ENCODE measurements at places on chromosomes 2 and 18.

DNA sequence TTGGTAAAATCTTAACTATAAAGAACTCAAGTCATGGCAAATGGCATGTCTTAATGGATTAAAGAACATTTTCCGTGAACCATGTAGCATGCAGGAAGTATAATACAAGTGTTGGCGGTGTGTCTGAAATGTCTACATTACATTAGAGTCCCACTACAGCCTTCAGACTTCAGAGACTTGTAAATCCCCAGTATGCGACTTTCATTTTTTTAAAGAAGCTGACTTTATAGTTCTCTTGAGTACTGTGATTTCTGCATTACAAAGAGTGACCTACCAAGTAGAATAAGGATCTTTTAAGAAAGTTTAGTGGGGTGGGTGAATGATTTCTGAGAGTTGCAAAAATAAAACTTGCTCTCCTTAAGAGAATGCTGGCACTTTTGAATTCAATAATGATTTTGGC lies 140.7 kb upstream of the FN1 start:
- no peak for DNase-seq

GRCh38 chr2:169109502-169110409 lies 40.4 kb downstream of the DHRS9 start:
- peak; percentile 68 for DNase-seq

- no peak for DNase-seq
Measured at GRCh38 chr18:8443505-8443904, 165.7 kb upstream of the RAB12 start.

- DNase-seq, result no peak
Measured at GRCh38 chr18:78496079-78496478, 483.5 kb upstream of the SALL3 start.

DNA sequence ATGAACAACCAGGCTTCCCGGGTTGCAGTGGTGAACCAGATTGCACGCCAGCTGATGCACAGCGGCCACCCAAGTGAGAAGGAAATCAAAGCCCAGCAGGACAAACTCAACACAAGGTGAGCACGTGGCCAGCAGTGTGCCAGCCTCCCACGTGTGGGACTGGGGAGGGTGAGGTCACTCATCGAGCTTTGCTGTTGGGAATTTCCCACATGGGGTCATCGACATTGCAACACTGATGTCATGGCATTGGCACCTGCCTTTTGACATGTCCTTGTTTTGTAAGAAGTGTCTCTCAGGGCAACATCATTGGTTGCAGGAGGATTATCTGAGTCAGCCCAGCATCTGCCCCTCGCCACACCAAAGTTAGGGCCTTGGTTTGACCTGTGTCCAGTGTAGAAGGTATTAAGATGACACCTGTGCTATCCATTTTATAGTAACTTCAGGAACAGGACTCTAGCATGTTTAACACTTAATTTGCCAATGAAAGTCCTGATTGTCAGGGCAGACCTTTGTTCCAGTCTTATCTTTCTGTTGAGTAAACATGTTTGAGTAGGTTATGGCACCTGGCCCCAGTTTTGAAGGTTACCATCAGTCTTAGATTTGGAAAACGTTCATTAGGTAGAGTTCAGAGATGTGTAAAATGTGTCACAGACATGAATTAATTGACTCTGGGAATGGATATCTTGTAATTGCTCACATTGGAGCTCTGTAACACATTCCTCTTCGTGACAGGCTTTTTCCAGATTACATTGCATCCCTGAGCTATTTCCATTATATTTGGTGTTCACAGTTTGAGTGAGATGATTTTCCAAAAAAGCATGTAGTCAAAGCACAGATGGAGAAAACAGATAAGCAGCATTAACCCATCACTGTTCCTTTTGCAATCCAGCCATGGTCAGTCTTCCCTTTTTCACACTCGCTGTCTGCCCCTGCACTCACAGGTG lies 93.3 kb upstream of the EML6 start:
- peak; percentile 25 for DNase-seq

DNA sequence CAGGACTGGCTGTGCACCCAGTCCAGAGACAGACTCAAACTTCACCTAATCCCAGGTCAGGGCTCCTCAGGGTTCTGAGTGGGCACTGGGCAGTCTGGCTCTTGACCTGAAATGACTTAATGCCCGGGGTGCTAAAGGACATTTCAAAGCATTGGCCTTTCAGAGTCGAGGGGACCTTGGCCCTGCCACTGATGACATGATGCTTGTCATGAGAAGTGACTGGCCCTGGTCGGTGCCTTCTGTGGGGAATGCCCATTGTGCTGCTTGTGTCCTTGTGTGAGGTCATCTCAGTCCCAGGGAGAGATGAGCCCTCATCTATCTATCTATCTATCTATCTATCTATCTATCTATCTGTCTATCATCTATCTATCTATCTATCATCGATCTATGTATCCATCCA lies 81.3 kb downstream of the CTAGE1 start:
- no peak for DNase-seq

DNA sequence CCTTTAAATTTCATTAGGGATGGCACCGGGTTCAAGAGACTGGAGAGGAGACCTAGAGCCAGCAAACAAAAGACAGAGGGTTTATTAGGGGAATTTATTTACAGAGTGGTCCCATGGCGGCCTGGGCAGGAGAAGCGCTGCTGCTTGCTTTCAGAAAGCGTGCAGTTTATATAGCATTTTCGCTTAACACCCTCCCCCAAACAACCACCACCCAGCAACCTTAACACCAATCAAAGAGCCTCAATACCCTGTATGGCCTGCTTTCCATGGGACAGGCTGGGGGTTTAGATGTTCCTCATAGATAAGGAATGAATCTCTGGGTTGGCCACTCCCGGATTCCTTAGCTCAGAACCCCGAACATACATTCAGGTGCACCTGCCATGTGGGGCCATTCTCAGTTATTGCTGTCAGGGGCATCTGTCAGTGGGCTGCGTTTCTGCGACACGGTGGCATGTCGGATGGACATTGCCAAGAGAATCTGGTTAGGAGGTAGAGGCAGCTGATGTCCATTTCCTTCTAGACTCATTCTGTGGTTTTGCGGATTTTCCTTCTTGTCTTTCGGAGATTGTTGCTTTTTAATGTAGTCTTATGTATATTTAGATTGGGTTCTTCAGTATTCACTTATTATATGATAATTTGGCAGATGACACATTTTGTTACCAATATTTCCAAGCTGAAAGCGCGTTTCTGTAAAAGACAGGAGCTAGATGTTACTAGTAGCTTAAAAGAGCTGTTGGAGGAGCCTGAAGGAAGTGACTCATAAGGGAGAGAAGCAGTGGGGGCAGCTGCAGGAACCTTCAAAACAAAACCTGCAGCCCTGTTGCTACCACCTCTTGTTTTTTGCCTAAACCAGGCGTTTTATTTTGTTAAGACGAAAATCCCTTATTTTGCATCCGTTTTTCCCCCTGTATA lies 7.2 kb downstream of the AGAP1 start:
- peak; percentile 32 for DNase-seq

DNA sequence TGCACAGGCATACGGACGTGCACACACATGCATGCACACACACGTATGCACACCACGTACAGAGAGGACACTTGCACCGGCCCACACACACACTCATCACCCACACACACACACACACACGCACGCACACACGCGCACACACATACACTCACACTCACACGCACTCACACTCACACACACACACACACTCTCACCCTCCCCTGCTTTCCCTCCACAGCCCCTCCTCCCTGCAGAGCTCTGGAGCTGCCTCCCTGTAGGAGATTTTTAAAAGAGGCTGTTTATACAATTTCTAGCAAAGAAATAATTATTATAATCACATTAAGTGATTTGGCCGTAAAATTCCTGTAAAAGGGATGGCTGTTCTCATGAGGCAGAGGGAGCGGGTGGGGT lies 36.5 kb upstream of the SNED1 start:
- no peak for DNase-seq

GRCh38 chr2:148614322-148615049 lies 30.1 kb upstream of the EPC2 start:
- peak; percentile 55 for DNase-seq

DNA sequence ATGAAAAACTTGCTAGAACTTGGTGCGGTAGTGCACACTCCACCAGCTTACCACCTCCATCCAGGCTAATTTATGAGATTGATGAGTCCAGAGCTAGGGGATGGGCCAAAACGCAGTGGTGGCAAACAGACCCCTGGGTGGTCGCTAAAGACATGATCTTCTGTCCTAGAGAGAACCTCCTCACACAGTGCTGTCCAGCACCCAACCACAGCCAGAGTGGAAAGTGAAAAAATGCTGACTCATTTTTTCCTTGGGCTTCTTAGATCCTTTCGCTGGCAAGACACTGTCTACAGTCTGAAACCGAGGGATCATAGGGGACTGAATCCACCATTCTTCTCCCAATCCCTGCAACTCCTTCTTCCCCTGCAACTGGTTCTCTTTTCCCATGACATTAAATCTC lies 4.1 kb downstream of the ANTXR1 start:
- peak; percentile 76 for DNase-seq

DNA sequence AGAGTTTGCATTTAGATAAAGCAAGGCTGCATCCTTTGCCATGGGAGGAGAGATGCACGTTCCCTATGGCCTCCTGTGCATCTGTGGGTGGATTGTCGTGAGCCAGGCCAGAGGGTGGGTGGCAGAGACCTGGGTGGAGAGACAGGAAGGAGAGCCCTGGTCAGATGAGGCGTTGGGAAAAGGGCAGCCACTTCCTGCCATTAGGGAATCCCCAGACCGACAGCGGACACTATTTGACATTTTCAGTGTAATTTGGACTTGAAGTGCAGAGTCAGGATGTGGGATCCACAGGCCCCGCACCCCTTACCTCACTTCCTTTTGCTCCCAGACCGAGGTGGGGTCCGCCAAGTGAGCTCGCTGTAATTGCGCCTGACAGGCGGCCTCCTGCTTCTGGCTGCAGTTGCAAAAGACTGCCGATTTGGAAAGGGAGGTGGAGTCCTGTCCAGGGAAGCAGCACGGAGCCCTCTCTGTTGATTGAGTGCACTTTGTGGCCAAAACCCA lies 150.0 kb downstream of the DYSF start:
- DNase-seq, result no peak

- DNase-seq, result peak; percentile 58
Measured at GRCh38 chr18:41347057-41347456, 608.0 kb upstream of the PIK3C3 start.

GRCh38 chr2:15334644-15335326 lies 226.3 kb downstream of the NBAS start:
- DNase-seq, result peak; percentile 74

DNA sequence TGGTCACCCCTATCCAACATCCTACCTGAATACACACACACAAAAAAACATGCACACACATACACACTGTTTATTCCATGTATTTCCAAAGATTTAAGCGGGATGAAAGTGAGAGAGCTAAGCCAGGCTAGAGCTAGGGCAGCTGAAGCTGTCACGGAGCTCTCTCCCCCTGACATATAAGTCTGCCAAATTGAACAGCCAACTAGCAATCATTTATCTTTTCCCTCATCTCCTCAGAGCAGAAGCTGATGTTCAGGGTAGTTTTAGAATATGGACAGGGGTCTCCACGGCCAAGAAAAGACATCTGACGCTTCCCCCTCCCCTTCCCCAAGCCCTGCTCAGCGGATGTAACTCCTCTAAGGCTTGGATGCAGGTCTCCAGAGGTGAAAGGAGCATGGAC lies 171.6 kb downstream of the GRB14 start:
- no peak for DNase-seq

- peak; percentile 47 for DNase-seq
Measured at GRCh38 chr2:240565333-240566202, 2.7 kb upstream of the RNPEPL1 start.

GRCh38 chr18:9825571-9826073 lies 60.2 kb upstream of the TXNDC2 start:
- peak; percentile 91 for DNase-seq

DNA sequence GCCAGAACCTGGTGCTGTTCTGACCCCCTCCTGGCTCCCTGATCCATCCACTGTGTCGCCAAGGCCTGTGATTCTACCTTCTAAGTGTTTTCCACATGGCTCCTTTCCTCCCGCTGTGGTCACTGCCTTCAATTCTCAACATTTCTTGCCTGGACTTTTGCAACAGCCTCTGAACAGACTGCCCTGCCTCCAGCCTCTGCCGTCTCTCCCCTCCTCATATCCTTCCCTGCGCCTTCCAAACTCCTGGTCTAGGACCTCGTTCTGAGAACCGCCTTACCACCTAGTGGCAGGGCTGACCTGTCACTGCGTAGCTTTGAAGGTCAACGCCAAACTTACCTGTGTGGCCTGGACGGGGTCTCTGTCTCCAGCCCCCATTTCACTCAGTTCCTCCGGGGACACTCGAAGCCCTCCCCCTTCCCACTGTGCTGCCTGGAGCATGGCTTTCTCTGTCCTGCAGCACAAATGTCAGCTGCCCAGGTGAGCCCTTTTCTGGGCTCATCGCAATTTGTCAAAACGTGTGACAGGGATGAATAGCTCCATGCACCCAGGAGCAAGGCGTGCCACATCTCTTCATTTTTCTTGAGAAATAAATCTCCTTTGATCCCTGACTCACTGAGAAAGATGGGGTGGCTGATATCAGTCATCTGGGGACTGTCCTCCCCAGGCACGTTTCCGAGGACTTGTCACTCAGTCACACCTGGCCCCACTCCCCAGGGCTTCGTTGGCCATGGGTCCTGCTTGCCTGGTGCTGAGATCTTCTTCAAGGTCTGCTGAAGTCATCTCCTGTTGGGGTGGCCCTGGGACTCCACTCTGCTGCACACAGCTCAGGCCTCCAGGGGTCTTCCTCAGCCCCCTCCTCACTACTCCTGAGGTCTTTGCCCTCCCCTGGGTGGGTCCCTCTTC lies 46.7 kb downstream of the LDLRAD4 start:
- DNase-seq, result no peak

- no peak for DNase-seq
Measured at GRCh38 chr2:186734957-186735734, 41.3 kb downstream of the FAM171B start.

- DNase-seq, result no peak
Measured at GRCh38 chr2:186467421-186467820, 18.6 kb upstream of the ZC3H15 start.

DNA sequence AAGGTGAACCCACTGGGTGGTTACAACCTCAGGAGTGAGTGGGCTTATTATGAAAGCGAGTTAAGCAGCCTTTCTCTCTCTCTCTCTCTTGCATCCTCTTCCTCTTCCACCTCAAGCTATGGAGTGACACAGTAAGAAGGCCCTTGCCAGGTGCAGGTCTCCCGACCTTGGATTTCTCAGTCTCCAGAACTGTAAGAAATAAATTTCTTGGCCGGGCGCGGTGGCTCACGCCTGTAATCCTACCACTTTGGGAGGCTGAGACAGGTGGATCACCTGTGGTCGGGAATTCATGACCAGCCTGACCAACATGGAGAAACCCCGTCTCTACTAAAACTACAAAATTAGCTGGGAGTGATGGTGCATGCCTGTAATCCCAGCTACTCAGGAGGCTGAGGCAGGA lies 14.4 kb downstream of the MYCN start:
- no peak for DNase-seq

GRCh38 chr2:74474899-74475298 lies 2.4 kb upstream of the MRPL53 start:
- no peak for DNase-seq

GRCh38 chr2:213065583-213066442 lies 85.6 kb downstream of the IKZF2 start:
- no peak for DNase-seq

DNA sequence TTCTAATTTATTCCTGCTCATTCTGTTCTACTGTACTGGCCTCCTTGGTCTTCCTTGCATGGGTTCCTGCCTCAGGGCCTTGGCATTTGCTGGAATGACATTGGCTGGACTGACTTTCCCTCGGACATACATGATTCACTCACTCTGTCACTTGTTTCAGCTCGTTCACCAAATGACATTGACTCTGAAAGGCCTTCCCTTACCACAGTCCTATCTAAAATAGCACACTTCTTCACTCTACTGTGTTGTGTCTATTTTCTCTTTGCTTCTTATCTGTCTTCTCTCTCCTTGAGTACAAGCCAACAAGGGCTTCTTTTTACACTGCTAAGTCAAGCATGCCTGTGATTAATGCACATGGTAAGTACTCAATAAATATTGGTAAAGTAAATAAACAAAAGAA lies 65.6 kb downstream of the SCG2 start:
- DNase-seq, result no peak

All from fibroblast of skin of scalp (primary cell).